ENCODE measurements at places on chromosomes 12 and 14. TPM values are rescaled to one million over a fixed set of nuclear protein-coding genes. Genes with fewer than 3 reads are reported as not detected.

Gene OR4M1
- not detected for total RNA-seq

Gene NPFF
- not detected for total RNA-seq

Gene PROX2
- not detected for total RNA-seq

Gene TTC9
- 16.7 TPM for total RNA-seq

DNA sequence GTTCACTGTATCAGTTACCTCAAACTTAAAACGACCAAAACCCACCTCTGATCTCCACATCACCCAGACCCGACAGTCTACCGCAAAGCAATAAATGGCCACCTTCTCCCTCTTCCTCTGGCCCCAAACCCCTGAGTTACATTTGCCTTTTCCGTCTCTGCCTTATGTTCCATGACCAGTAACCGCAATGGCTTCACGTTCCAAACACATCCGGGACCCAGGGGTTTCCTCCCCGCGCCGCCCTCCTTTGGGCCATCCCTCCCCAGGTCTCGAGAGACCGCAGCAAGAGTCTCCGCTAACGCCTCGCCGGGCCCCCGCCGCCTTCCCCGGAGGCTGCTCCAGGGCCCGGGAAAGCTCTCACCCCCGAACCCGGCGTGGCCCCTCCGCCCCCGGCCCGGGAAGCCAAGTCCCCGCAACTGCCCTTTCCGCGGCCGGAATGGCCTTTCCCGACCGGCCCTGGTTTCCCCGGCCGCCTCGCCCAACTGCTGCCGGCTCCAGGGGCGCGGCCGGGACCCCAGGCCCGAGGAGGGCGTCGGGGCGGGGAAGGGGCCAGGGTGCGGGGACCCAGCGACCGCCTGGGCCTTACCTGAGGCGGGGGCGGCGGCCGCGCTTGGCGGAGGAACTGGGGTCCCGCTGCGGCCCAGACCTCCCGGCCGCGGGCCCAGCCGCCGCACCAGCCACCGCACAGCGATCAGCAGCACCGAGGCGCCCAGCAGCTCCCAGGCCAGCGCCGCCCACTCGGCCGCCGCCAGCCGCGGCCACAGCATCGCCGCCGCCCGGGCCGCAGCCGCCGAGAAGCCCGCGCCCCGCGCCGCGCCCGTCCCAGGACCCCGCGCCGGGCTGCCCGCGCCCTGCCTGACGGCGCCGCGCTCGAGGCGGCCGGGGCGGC, at the start of gene ANKLE2:
Gene ANKLE2, minus strand, starts transcription at position 801 of the 889 bp plus-strand sequence. Its CDS starts 34 bp downstream, at position 767.
- peak within 1 kb of the TSS; percentile 93 for H3K27ac ChIP-seq
- H3K4me1 ChIP-seq = peaks cover 36% of the 10 kb centered on the region
- peaks cover 26% of the 10 kb centered on the region for H3K36me3 ChIP-seq
- H3K4me3 ChIP-seq = peak within 1 kb of the TSS; percentile 87
- no peaks in the 10 kb centered on the region for H3K27me3 ChIP-seq

GRCh38 chr14:65132855-65133254, 30.5 kb upstream of the MAX start:
- no peaks in the 10 kb centered on the region for H3K36me3 ChIP-seq
- no peak overlapping the region for H3K27ac ChIP-seq
- no peak overlapping the region for H3K4me3 ChIP-seq
- peaks cover 4% of the 10 kb centered on the region for H3K4me1 ChIP-seq
- no peak for DNase-seq

GRCh38 chr12:91978143-91978542, 167.5 kb downstream of the BTG1 start:
- H3K27ac ChIP-seq = peak overlapping the region; percentile 88
- H3K36me3 ChIP-seq = peaks cover 18% of the 10 kb centered on the region
- peak; percentile 66 for DNase-seq
- H3K4me3 ChIP-seq = peak overlapping the region; percentile 9
- no peaks in the 10 kb centered on the region for H3K27me3 ChIP-seq

- peaks cover 5% of the 10 kb centered on the region for H3K4me1 ChIP-seq
- H3K36me3 ChIP-seq = no peaks in the 10 kb centered on the region
- H3K4me3 ChIP-seq = no peak overlapping the region
- H3K27ac ChIP-seq = no peak overlapping the region
Measured at GRCh38 chr12:123914726-123915333, 57.8 kb downstream of the CCDC92 start.

DNA sequence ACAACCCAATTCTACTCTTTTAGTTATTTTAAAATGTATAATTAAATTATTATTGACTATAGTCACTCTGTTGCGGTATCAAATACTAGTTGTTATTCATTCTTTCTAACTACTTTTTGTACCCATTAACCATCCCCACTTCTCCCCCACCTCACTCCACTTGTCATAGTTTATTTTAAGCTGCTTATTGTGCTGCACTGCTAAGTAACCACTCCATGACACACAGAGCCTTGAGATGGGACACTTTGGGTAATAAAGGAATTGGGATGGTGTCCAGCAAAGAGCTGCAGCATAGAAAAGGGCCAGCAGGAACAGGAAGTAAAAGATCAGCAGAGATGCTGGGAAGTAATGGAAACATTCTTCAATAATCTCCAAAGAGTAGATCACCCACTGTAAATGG, 123.0 kb downstream of the RPS29 start:
- H3K27ac ChIP-seq = no peak overlapping the region
- no peak for DNase-seq
- peaks cover 4% of the 10 kb centered on the region for H3K27me3 ChIP-seq
- H3K4me1 ChIP-seq = no peaks in the 10 kb centered on the region
- H3K4me3 ChIP-seq = no peak overlapping the region
- no peaks in the 10 kb centered on the region for H3K36me3 ChIP-seq

DNA sequence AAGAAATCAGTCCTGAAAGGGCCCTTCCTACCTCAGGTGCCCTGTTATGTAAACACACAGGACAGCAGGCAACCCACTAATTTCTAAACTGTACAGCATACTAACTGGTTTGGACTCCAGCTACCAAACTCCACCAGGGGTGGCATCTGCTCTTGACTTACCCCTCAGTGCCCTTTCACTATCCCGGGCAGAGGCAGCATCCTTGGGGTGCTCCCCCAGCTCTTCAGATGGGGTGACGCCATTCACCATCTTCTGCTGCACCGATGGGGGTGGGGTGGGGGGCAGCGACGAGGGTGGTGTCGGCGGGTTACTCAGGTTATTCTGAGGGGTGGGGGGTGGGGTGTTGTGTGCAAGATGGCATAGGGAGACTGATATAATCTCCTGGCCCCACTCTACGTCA, 11.5 kb upstream of the PRKAG1 start:
- no peaks in the 10 kb centered on the region for H3K27me3 ChIP-seq
- no peak overlapping the region for H3K4me3 ChIP-seq
- DNase-seq = no peak
- peaks cover 3% of the 10 kb centered on the region for H3K4me1 ChIP-seq
- H3K27ac ChIP-seq = no peak overlapping the region

DNA sequence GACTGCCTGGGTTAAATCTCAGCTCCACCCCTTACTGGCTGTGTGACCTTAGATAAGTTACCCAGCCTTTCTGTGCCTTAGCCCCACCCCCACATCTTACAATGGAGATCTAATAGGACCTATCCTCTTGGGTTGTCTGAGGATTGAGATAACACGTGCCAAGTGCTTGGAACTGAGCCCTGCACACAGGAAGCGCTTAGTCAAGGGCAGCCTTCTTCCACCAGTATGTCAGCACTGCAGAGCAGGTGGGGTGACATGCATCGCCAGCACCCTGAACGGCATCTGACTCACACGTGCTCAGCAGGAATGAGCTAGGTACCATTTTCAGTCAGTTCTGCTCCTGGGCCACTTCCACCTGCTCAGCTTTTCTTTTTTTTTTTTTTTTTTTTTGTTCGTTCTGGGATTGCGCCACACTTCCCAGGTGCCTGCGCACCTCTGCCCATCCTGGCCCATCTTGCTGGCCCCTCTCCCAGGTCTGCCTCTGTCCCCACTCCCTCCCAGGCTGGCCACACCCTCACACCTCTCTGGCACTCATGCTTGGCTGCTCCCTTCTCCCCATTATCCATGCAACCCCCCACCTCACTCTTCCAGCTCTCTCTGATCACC, 19.6 kb downstream of the LGMN start:
- peaks cover 13% of the 10 kb centered on the region for H3K27me3 ChIP-seq
- H3K36me3 ChIP-seq = peaks cover 9% of the 10 kb centered on the region
- no peak overlapping the region for H3K27ac ChIP-seq
- peaks cover 24% of the 10 kb centered on the region for H3K4me1 ChIP-seq
- H3K4me3 ChIP-seq = no peak overlapping the region

- no peak overlapping the region for H3K4me3 ChIP-seq
- no peaks in the 10 kb centered on the region for H3K36me3 ChIP-seq
- no peak overlapping the region for H3K27ac ChIP-seq
Measured at GRCh38 chr14:100584056-100585031, 2.9 kb downstream of the BEGAIN start.

DNA sequence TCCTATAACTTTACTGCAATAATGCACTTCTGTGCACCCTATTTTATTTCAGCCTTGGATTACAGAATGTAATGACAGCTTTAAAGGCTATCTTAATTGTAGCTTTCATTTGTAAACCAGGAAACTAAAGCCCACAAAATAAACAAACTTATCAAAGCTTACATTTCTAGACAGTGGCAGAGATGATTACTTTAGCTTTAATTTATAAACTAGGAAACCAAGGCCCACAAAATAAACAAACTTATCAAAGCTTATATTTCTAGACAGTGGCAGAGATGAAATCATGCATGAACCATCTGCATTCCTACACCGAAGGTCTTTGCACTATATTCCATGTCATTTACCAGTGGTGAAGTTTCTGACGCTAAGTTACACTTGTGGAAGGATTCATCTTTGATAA, 74.4 kb downstream of the PRKD1 start:
- H3K4me3 ChIP-seq = no peak overlapping the region
- no peak for DNase-seq
- no peaks in the 10 kb centered on the region for H3K4me1 ChIP-seq
- no peaks in the 10 kb centered on the region for H3K27me3 ChIP-seq
- no peaks in the 10 kb centered on the region for H3K36me3 ChIP-seq
- H3K27ac ChIP-seq = no peak overlapping the region

DNA sequence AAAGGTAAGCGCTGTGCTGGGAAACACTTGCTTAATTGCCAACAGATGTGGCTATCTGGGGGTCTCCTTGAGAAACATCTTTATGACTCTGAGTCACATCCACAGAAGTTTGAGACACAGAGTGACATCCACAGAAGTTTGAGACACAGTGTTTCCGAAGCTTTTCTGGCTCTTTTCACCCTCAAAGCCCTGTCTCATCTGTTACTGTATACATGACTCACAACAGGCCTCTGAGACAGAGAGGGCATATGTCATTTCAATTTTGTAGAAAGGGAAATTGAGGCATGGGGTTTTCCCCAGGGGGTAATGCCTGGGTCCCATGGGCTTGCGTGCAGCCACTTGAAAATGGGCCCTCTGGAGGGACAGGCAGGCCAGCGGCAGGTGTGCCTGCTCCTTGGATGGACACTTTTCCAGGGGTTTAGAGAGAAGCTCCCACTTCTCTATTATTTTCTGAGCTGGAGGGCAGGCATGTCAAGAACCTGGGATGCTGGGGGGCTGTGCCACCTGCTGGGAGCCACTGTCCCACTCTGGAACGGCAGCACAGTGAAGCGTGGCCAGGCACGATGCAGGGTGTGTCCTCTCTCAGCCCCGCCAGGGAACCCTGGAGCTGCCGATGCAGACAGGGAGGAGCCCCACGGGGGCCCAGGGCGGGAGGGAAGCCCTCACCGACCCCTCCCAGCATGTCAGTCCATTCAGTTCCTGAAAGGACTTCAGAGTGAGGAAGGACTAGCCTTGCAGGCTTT, 111.3 kb upstream of the FKBP4 start:
- H3K27me3 ChIP-seq = no peaks in the 10 kb centered on the region

- H3K4me1 ChIP-seq = no peaks in the 10 kb centered on the region
- H3K27ac ChIP-seq = no peak overlapping the region
- H3K4me3 ChIP-seq = no peak overlapping the region
- no peaks in the 10 kb centered on the region for H3K36me3 ChIP-seq
- H3K27me3 ChIP-seq = no peaks in the 10 kb centered on the region
Measured at GRCh38 chr14:76876076-76876475, 49.9 kb downstream of the LRRC74A start.

- peaks cover 30% of the 10 kb centered on the region for H3K27me3 ChIP-seq
- DNase-seq = no peak
- H3K27ac ChIP-seq = no peak overlapping the region
- no peak overlapping the region for H3K4me3 ChIP-seq
- H3K36me3 ChIP-seq = no peaks in the 10 kb centered on the region
- peaks cover 7% of the 10 kb centered on the region for H3K4me1 ChIP-seq
Measured at GRCh38 chr14:22981090-22981875, 1.1 kb downstream of the AJUBA start.

- H3K27me3 ChIP-seq = no peaks in the 10 kb centered on the region
- H3K36me3 ChIP-seq = peaks cover 52% of the 10 kb centered on the region
- H3K4me3 ChIP-seq = no peak overlapping the region
- H3K4me1 ChIP-seq = peaks cover 78% of the 10 kb centered on the region
- no peak overlapping the region for H3K27ac ChIP-seq
Measured at GRCh38 chr14:68972507-68973218, 6.4 kb downstream of the ACTN1 start.

DNA sequence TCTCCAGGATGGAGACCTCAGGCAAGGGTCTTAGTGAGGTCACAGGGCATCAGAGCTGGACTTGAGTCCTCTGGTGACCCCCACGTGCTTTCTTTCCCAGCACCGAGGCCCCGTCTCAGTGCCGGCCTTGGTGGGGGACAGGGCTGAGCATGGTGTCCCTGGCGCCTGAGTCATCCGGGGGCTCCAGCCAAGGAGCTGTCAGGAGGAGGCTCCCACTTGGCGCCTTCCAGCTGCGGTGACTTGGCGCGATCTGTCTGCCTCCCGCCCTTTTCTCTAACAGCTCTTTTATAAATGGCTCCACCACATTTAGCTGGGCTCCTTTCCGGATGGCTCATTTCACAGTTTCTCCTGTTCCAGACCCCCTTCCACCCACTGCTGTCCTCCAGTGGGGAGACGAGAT, 60.4 kb downstream of the PRMT8 start:
- H3K27me3 ChIP-seq = peaks cover 20% of the 10 kb centered on the region
- no peak for DNase-seq
- H3K4me1 ChIP-seq = no peaks in the 10 kb centered on the region
- no peak overlapping the region for H3K4me3 ChIP-seq
- H3K27ac ChIP-seq = no peak overlapping the region

DNA sequence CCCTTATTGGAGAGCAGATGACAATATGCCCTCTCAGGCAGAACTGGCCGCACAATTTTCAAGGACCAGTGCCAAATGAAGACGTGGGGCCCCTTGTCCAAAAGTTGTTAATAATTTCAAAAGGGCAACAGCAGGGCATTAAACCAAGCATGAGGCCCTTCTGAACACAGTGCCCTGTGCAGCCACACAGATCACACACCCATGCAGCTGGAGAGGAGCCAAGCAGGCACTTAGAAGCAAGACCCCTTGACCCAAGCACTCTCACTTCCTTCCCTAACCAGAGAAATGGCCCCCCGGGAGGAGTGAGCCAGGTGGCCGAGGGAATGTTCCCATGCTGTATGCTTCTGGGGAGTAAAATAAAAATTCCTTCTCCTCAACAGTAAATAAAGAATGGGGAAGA, 114.0 kb upstream of the TMPO start:
- no peaks in the 10 kb centered on the region for H3K27me3 ChIP-seq
- no peak overlapping the region for H3K27ac ChIP-seq
- no peaks in the 10 kb centered on the region for H3K36me3 ChIP-seq
- no peak for DNase-seq
- H3K4me3 ChIP-seq = no peak overlapping the region

DNA sequence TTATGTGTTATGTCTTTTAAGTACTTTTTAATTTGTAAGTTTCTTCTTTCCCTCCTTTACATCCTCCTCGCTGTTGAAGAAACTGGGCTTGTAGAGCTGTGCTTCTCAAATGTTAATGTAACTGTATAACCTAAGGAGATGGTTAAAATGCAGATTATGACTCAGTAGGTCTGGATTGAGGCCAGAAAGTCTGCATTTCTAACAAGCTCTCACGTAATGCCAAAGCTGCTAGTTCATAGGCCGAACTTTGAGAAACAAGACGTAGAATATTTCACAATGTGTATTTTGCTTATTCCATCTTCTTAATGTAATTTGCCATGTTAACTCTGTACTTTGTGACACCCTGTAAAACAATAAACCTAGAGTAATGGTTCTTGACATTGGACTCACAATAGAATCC, 193.3 kb upstream of the SYT1 start:
- no peaks in the 10 kb centered on the region for H3K4me1 ChIP-seq
- H3K4me3 ChIP-seq = no peak overlapping the region
- no peaks in the 10 kb centered on the region for H3K36me3 ChIP-seq
- no peak for DNase-seq
- no peaks in the 10 kb centered on the region for H3K27me3 ChIP-seq
